Calu3 (cell line): ENCODE measurements at places on chromosomes 16 and 17. TPM values are rescaled to one million over a fixed set of nuclear protein-coding genes. Genes with fewer than 3 reads are reported as not detected.

CHMP1A gene
- total RNA-seq: 132 and 135 TPM in 2 replicates

CDT1 gene
- total RNA-seq: 74.8 and 82.5 TPM in 2 replicates

ANKS4B gene
- total RNA-seq: 3.2 and 5.5 TPM in 2 replicates

KRT13 gene
- 45.7 and 323 TPM in 2 replicates for total RNA-seq

TACO1 gene
- 14.1 and 15.4 TPM in 2 replicates for total RNA-seq

ADGRG3 gene
- not detected in 2 replicates for total RNA-seq

PDK2 gene
- total RNA-seq: 29.5 and 39.1 TPM in 2 replicates

ALOXE3 gene
- 0.20 TPM in 1 of 2 replicates, not detected in the other for total RNA-seq

GRCh38 chr17:68343976-68344375 is 52.7 kb downstream of the ARSG start:
- H3K27ac ChIP-seq: no peak overlapping the region
- H3K4me1 ChIP-seq: no peaks in the 10 kb centered on the region
- H3K27me3 ChIP-seq: peaks cover 15% of the 10 kb centered on the region
- no peaks in the 10 kb centered on the region for H3K36me3 ChIP-seq
- DNase-seq: no peak

GRCh38 chr16:65124596-65124995 is 2.7 kb upstream of the CDH11 start:
- H3K4me1 ChIP-seq: no peaks in the 10 kb centered on the region
- DNase-seq: no peak
- H3K36me3 ChIP-seq: no peaks in the 10 kb centered on the region
- no peak overlapping the region for H3K4me3 ChIP-seq
- H3K27ac ChIP-seq: no peak overlapping the region

DNA sequence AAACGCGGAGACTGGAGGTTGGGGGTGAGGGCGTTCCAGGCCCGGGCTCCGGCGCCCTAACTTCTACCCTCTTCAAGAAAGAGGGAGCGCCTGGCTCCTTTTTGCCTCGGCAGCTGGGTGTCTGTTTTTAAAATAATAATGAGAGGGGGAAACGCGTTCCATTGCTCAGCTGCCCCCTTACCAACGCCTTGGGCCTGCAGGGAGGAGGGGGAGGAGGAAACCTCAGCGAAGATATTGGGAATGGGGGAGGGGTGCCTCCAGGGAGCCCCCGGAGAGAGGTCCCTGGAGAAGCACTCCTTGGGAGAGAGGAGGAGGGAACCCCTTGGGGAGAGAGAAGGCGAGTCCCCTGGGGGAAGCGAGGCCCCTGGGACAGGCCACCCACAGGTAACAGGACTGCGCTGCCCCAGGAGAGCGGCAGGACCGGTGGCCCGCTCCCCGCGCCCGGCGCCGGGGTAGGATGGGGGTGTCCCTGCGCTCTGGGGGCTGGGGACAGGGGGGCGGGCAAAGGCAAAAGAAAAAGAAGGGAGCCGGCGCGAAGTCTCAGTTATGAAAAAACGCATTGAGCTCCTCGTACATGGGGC is 2.7 kb downstream of the NEUROD2 start:
- peak; percentile 85 for DNase-seq
- H3K4me3 ChIP-seq: peak overlapping the region; percentile 61
- H3K4me1 ChIP-seq: peaks cover 46% of the 10 kb centered on the region
- H3K27me3 ChIP-seq: peaks cover 100% of the 10 kb centered on the region
- H3K27ac ChIP-seq: no peak overlapping the region
- peaks cover 46% of the 10 kb centered on the region for H3K36me3 ChIP-seq

- peaks cover 15% of the 10 kb centered on the region for H3K4me1 ChIP-seq
- H3K4me3 ChIP-seq: no peak overlapping the region
- no peaks in the 10 kb centered on the region for H3K36me3 ChIP-seq
- no peak for DNase-seq
- peaks cover 98% of the 10 kb centered on the region for H3K27me3 ChIP-seq
- H3K27ac ChIP-seq: no peak overlapping the region
Observed at GRCh38 chr16:85195900-85196772, 83.9 kb upstream of the CIBAR2 start.

GRCh38 chr16:27579087-27579980 is 29.4 kb downstream of the KATNIP start:
- peaks cover 28% of the 10 kb centered on the region for H3K4me1 ChIP-seq
- no peak overlapping the region for H3K4me3 ChIP-seq
- peak overlapping the region; percentile 35 for H3K27ac ChIP-seq
- no peaks in the 10 kb centered on the region for H3K36me3 ChIP-seq

GRCh38 chr17:64259922-64260321 is 3.1 kb downstream of the TEX2 start:
- H3K4me3 ChIP-seq: no peak overlapping the region
- peaks cover 25% of the 10 kb centered on the region for H3K36me3 ChIP-seq
- H3K27me3 ChIP-seq: no peaks in the 10 kb centered on the region
- H3K4me1 ChIP-seq: peaks cover 22% of the 10 kb centered on the region
- no peak for DNase-seq
- H3K27ac ChIP-seq: no peak overlapping the region

DNA sequence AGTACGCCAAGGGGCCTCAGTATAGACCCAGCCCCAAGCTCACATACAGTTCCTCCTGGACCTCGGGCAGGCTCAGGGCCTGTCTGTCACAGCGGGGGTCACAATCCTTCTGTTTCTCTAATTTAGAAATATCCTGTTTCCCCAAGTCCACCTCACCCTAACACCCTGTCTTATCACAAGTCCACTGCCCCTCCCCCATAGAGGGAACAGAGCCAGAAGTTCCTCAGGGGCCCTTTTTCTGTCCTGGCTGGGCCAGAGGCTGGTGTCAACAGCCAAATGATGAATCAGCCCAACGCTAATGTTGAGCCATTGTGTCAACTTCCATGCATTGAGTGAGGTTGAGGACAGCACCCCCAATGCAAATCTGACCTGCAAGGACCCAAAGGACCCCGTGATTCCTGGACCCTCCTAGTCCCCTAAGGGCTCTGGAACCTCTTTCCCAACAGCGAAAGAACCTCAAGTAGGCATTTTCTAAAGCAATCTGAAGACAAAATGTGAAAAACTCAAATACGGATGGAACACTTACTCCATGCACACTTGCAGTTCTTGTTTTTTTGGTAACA is 58.6 kb downstream of the PECAM1 start:
- peaks cover 13% of the 10 kb centered on the region for H3K27me3 ChIP-seq
- H3K4me3 ChIP-seq: no peak overlapping the region
- no peaks in the 10 kb centered on the region for H3K36me3 ChIP-seq
- no peak overlapping the region for H3K27ac ChIP-seq

DNA sequence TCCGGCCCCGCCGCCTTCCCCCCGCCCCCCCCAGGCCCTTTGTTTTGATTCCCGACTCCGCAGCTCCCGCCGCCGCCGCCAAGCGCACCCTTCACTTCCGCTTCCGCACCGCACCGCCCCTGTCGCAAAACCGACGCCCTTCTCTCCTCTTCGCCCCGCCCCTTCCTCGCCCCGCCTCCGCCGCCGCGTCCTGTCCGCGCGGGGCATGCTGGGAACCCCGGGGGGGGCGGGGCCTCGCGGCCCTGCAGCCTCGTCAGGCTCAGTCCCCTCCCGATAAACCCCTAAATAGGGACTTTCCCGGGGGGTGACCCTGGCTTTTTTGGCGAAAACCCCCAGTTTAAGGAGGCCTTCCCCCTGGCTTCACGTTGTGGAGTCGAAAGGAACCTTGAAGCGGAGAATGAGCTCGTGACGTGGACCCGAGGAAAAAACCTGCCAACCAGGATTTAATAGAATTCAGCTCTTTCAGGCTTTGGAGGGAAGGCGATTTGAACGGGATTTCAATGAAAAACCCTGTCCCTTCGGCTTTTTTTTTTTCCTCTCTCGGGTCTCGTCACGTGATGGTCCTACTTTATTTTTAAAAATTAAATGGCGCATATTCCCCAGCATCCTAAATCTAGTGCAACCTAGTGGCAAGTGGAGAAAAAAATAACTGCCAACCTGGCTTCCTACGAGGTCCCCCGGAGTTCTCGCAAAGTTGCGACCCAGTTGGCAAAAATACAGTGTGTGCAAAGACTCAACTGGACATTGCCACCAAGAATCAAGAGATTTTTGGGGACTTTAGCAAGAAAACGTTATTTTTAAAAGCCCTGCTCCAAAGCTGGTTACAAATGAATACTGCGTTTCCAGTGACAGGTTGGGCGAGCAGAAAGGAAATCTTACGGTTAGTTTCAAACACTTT is at the start of gene MARF1:
Gene MARF1 (minus strand): TSS at position 107 of the 898 bp plus-strand sequence. CDS start 3,921 bp downstream, outside the sequence.
- H3K36me3 ChIP-seq: peaks cover 41% of the 10 kb centered on the region
- H3K27me3 ChIP-seq: no peaks in the 10 kb centered on the region
- peak within 1 kb of the TSS; percentile 95 for H3K27ac ChIP-seq
- peak within 1 kb of the TSS; percentile 89 for H3K4me3 ChIP-seq
- DNase-seq: peak; percentile 100

GRCh38 chr17:44601973-44602372 is 44.7 kb downstream of the FZD2 start:
- DNase-seq: no peak
- H3K4me1 ChIP-seq: peaks cover 22% of the 10 kb centered on the region
- no peaks in the 10 kb centered on the region for H3K36me3 ChIP-seq
- peaks cover 10% of the 10 kb centered on the region for H3K27me3 ChIP-seq
- H3K4me3 ChIP-seq: no peak overlapping the region

DNA sequence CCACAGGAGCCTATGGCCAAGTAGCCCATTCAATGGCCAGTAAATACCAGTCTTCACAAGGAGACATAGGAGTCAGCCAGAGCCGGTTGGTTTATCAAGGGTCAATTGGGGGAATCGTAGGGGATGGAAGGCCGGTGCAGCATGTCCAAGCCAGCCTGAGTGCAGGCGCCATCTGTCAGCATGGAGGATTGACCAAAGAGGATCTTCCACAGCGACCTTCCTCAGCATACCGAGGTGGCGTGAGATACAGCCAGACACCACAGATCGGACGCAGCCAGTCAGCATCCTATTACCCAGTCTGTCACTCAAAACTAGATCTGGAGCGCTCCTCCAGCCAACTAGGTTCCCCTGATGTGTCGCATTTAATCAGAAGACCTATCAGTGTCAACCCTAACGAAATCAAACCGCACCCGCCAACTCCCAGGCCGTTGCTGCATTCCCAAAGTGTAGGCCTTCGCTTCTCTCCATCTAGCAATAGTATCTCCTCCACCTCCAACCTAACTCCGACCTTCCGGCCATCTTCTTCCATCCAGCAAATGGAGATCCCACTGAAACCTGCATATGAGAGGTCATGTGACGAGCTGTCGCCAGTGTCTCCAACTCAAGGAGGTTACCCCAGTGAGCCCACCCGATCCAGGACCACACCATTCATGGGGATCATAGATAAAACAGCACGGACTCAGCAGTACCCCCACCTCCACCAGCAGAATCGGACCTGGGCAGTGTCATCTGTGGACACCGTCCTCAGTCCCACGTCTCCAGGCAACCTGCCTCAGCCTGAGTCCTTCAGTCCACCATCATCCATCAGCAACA is 25.0 kb downstream of the CYB561 start:
- no peak overlapping the region for H3K27ac ChIP-seq
- H3K27me3 ChIP-seq: no peaks in the 10 kb centered on the region

GRCh38 chr16:30457256-30457655 is 11.6 kb upstream of the SEPHS2 start:
- peaks cover 13% of the 10 kb centered on the region for H3K27me3 ChIP-seq
- no peak for DNase-seq
- no peak overlapping the region for H3K4me3 ChIP-seq
- peaks cover 19% of the 10 kb centered on the region for H3K4me1 ChIP-seq
- H3K36me3 ChIP-seq: no peaks in the 10 kb centered on the region

DNA sequence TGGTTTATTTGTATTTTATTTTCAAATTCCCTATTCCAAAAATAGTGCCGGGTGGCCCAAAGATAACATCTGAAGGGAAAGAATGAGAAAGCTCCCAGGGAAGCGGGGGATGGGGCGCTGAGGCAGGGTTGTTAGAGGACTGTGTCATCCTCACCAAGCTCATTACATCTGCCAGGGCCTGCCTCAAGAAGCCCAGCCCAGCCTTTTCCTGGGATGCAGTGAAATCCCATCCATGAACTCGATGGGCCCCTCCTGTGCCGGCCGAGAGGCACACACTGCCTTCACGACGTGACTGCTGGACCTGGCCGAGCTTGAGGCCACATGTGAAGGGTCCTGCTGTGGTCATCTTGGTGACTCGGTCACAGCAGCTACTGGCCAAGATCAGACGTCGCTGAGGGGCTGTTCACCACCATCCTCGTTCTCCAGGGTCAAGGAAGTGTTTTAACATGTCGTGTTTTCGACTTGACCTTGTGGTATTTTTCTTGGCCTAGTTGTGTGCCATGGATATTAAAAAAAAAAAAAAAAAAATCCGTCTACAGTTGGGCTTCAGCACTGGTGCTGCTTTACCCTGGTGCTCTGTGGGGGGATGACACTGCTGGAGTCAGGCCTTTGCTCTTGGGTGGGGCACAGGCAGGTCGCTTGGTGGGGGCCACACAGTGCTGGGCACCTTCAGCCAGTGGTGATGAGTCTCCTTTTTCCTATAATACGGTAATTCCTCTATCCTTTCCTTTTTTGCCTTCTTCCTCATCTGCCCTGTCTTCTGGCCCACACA is 4.9 kb downstream of the TIMM22 start:
- peaks cover 12% of the 10 kb centered on the region for H3K4me1 ChIP-seq
- no peak overlapping the region for H3K4me3 ChIP-seq
- peak overlapping the region; percentile 40 for H3K27ac ChIP-seq
- no peak for DNase-seq

DNA sequence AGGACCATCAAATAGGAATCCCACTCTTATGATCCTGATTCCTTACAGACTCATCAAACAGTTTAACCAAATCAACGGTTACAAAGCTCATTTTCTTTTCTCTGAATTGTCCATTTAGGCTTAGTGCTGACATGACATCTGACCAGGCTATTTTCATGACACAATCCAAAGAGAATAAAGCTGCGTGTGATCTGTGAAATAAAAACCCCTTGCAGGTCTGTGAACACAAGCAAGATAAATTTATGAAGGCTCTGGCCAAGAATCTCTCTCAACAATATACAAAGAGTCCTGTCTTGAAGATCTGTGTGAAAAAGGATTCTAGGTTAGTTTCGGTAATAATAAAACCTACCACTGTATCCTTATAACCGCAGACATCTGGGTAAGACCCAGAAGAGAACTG is 22.0 kb downstream of the COG1 start:
- H3K27ac ChIP-seq: no peak overlapping the region
- peaks cover 8% of the 10 kb centered on the region for H3K4me1 ChIP-seq
- no peak overlapping the region for H3K4me3 ChIP-seq
- DNase-seq: no peak

- no peak for DNase-seq
- H3K4me1 ChIP-seq: no peaks in the 10 kb centered on the region
- H3K36me3 ChIP-seq: peaks cover 55% of the 10 kb centered on the region
- no peak overlapping the region for H3K27ac ChIP-seq
Observed at GRCh38 chr17:43517615-43518386, 28.3 kb downstream of the ETV4 start.

GRCh38 chr17:67585077-67585602 is 132.6 kb upstream of the NOL11 start:
- no peaks in the 10 kb centered on the region for H3K36me3 ChIP-seq
- H3K27ac ChIP-seq: no peak overlapping the region
- no peak for DNase-seq
- H3K4me1 ChIP-seq: peaks cover 20% of the 10 kb centered on the region
- no peaks in the 10 kb centered on the region for H3K27me3 ChIP-seq
- H3K4me3 ChIP-seq: peak overlapping the region; percentile 16

- H3K4me3 ChIP-seq: no peak overlapping the region
- H3K36me3 ChIP-seq: no peaks in the 10 kb centered on the region
- H3K27me3 ChIP-seq: no peaks in the 10 kb centered on the region
- no peak overlapping the region for H3K27ac ChIP-seq
- DNase-seq: no peak
- no peaks in the 10 kb centered on the region for H3K4me1 ChIP-seq
Observed at GRCh38 chr16:26316683-26317464, 625.1 kb downstream of the HS3ST4 start.

GRCh38 chr16:63289834-63290460 is 1253.7 kb upstream of the CDH8 start:
- H3K27ac ChIP-seq: no peak overlapping the region
- H3K36me3 ChIP-seq: no peaks in the 10 kb centered on the region
- H3K4me3 ChIP-seq: no peak overlapping the region
- no peaks in the 10 kb centered on the region for H3K27me3 ChIP-seq
- peak; percentile 3 for DNase-seq
- H3K4me1 ChIP-seq: no peaks in the 10 kb centered on the region
